ENCODE measurements at places on chromosomes 16 and 17. TPM values are rescaled to one million over a fixed set of nuclear protein-coding genes. Genes with fewer than 3 reads are reported as not detected.

- no peaks in the 10 kb centered on the region for H3K36me3 ChIP-seq
- H3K27me3 ChIP-seq = no peaks in the 10 kb centered on the region
- peak overlapping the region; percentile 59 for H3K27ac ChIP-seq
- peaks cover 10% of the 10 kb centered on the region for H3K4me1 ChIP-seq
- H3K4me3 ChIP-seq = no peak overlapping the region
These were observed 14.6 kb upstream of the PITPNA start for GRCh38 chr17:1577182-1577581.

EVI2A gene
- polyA plus RNA-seq = 15.1 TPM

DNA sequence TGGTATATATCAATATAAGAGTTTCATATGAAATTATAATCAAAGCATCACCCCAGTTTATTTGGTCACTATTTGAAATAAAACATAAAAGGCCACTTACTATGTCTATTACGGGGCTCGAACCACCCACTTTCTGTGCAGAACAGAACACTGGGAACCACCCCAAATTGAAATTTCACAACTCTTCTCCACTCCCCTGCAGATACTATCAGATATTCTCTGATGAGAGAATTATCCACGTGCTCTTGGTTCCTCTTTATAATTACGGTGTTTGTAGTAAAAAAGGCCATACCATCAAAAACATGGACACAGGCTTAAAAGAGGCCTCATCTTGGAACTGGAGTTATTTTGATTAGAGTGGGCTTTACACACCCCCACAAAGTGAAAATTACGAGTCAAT, 82.8 kb downstream of the WDR59 start:
- H3K27me3 ChIP-seq = no peaks in the 10 kb centered on the region
- no peak overlapping the region for H3K4me3 ChIP-seq
- no peak overlapping the region for H3K27ac ChIP-seq
- no peaks in the 10 kb centered on the region for H3K4me1 ChIP-seq
- 0 out of 2 replicates have a peak, but pooled peaks cover 3% of the 10 kb centered on the region for H3K36me3 ChIP-seq
- DNase-seq = no peak

DNA sequence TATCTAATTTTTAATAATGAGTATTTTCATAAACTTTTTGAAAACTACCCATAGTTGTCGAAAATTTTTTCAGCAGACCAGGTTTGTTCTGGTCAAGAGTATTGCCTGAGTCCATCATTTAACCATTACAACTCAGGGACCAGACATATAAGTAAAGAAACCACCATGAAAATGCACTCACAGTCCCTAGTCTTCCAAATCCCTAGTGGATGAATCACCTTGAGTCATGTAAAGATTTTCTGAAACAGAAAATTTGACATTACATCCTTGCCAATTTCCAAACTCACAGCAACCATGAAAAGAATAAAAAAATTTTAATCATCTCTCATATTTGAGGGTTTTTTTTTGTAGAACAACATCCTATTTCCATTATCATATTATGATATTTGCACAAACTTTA, 1337.5 kb upstream of the CDH8 start:
- H3K4me3 ChIP-seq = no peak overlapping the region
- DNase-seq = no peak
- H3K27ac ChIP-seq = no peak overlapping the region
- no peaks in the 10 kb centered on the region for H3K4me1 ChIP-seq
- H3K36me3 ChIP-seq = no peaks in the 10 kb centered on the region
- H3K27me3 ChIP-seq = no peaks in the 10 kb centered on the region

SGF29 gene
- polyA plus RNA-seq = 15.4 TPM

- no peak for DNase-seq
- peaks cover 19% of the 10 kb centered on the region for H3K4me1 ChIP-seq
- no peaks in the 10 kb centered on the region for H3K36me3 ChIP-seq
- no peak overlapping the region for H3K27ac ChIP-seq
- no peak overlapping the region for H3K4me3 ChIP-seq
These were observed 19.0 kb upstream of the KLHDC4 start for GRCh38 chr16:87784812-87785211.

- H3K27me3 ChIP-seq = no peaks in the 10 kb centered on the region
- no peak overlapping the region for H3K4me3 ChIP-seq
- DNase-seq = no peak
- H3K4me1 ChIP-seq = no peaks in the 10 kb centered on the region
- no peak overlapping the region for H3K27ac ChIP-seq
- H3K36me3 ChIP-seq = no peaks in the 10 kb centered on the region
These were observed 147.1 kb downstream of the SALL1 start for GRCh38 chr16:51003850-51004566.

JPH3 gene
- polyA plus RNA-seq = 0.07 TPM

- peaks cover 25% of the 10 kb centered on the region for H3K4me1 ChIP-seq
- H3K27me3 ChIP-seq = no peaks in the 10 kb centered on the region
- H3K27ac ChIP-seq = peak overlapping the region; percentile 94
- H3K4me3 ChIP-seq = peak overlapping the region; percentile 94
- H3K36me3 ChIP-seq = peaks cover 19% of the 10 kb centered on the region
- DNase-seq = peak; percentile 53
These were observed 1.4 kb upstream of the ALDOA start for GRCh38 chr16:30063893-30064728.

DNA sequence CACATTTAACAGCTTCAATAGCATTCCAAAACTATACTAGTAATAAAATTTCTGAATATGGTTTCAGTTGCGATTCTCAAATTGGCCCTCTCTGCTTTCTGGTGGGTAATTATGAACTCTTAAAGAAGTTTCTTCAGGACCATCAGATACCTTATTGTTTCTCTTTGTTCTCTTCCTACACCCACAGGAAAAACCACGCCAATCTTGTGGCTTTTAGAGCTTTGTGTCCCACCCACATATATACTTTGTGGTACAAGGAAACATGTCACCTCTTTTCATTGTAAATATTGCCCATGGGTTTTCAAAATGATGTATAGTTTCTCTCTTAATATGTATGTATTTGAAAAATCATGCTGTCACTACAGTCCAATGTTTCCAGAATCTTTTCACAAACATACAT, 12.1 kb downstream of the ABCA9 start:
- no peak overlapping the region for H3K4me3 ChIP-seq
- H3K4me1 ChIP-seq = no peaks in the 10 kb centered on the region
- H3K27me3 ChIP-seq = no peaks in the 10 kb centered on the region
- no peak for DNase-seq

CES3 gene
- 0.83 TPM for polyA plus RNA-seq

KCNH6 gene
- polyA plus RNA-seq = not detected

HBA1 gene
- not detected for polyA plus RNA-seq

DNA sequence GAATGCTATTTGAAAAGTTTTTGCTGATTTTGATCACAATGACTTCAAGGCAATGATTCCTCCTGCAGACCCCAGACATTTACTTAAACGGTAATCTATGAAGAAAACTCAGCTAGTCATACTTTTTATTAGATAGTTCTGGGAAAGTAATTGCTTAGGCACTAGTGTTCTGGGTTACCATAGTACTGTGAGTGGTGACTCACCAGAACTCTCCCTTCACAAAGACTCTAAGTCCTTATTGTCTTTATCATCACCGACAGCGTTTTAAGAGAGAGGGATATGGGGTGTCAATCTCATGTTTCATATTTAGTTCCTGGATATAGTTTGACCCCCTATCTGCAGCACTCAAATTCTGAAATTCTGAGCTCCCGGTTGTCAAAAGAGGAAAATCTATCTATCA, 43.0 kb upstream of the CDH8 start:
- H3K27me3 ChIP-seq = no peaks in the 10 kb centered on the region
- H3K4me3 ChIP-seq = no peak overlapping the region
- no peak for DNase-seq
- H3K27ac ChIP-seq = no peak overlapping the region

- peaks cover 5% of the 10 kb centered on the region for H3K36me3 ChIP-seq
- no peak for DNase-seq
- H3K27me3 ChIP-seq = no peaks in the 10 kb centered on the region
- H3K4me3 ChIP-seq = no peak overlapping the region
- H3K4me1 ChIP-seq = no peaks in the 10 kb centered on the region
- H3K27ac ChIP-seq = no peak overlapping the region
These were observed 74.7 kb downstream of the KLHDC4 start for GRCh38 chr16:87690911-87691685.

- DNase-seq = no peak
- H3K27me3 ChIP-seq = no peaks in the 10 kb centered on the region
- no peak overlapping the region for H3K4me3 ChIP-seq
- H3K27ac ChIP-seq = no peak overlapping the region
- no peaks in the 10 kb centered on the region for H3K36me3 ChIP-seq
- H3K4me1 ChIP-seq = peaks cover under 1% of the 10 kb centered on the region
These were observed 16.5 kb downstream of the CDIP1 start for GRCh38 chr16:4522051-4522581.

DNA sequence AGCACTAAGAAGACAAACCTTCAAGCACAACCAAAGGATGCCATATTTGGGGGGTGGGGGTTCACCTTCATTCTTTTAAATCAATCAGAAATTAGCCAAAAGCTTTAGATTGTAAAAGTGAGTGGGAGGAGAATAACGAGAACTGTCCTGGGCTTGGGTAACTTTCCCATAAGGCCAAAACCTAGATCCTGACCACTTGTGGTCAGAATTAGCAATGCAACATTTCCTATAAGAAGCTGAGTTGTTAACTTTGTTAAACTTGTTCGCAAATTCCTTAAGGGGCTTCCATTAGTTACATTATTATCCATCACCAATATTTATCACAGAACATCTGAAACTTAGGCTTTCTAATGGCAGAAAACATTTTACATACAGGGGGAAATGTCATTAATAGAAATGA, 25.1 kb downstream of the STAT5B start:
- DNase-seq = no peak
- H3K36me3 ChIP-seq = no peaks in the 10 kb centered on the region
- no peak overlapping the region for H3K27ac ChIP-seq
- H3K4me1 ChIP-seq = peaks cover 27% of the 10 kb centered on the region
- no peak overlapping the region for H3K4me3 ChIP-seq
